NCI-H226 (cell line): ENCODE measurements at places on chromosomes 5 and 9.

DNA sequence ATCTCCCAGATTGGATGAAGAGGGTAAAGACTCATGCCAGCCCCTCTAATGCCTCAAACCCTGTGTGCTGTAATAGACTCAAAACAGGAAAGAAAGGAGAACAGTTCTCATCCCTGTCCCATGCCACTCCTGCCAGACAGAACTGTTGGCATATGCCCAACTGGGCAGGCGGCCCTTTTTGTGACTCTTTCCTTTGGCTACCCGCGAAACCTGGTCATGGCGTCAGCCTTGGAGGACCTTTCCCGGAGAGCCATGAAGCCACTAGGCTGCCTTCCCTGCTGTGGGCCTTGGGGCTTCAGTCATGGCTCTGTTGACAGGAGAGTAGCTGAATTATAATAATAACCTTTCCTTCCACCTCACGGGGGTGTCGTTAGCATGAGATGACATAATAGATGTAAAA, 75.9 kb upstream of the SEMA6A start:
- no peak for DNase-seq

DNA sequence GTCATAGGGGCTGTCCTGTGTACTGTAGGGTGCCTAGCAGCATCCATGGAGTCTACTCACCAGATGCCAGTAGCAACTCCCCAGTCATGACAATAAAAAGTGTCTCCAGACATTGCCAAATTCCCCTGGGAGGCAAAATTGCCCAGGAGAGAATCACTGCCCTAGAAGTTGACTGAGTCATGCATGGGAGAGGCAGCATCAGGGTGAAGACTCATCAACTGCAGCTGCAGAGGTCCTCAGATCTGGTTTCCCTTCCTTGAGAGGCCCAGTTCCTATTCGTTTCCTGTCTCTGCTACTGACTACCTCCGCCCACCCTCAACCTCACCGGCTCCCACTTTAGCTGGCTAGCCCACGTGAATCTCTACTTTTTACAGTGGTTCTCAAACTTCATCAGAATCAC, 88.6 kb upstream of the AGXT2 start:
- peak; percentile 91 for DNase-seq

- DNase-seq: peak; percentile 77
Observed at GRCh38 chr9:86732514-86733171, 214.7 kb downstream of the GAS1 start.

- no peak for DNase-seq
Observed at GRCh38 chr9:21479152-21479702, 2.9 kb downstream of the IFNE start.

DNA sequence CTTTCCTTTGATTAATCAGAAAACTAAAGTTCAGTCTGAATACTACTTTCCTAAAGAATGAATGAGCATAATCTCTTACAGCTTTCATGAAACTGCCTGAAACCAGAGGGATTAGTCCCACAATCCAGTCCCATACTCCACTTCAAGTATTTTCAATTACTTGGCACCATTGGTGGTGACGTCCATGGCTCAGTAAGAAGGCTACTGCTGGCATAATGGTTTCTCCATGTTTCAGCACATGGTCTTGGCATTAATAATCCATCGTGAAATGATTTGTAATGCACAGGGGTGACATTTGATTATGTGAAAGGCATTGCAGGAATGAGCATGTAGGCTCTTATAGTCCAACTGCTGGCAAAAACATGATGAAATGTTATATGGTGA, 23.4 kb downstream of the LIX1 start:
- DNase-seq: no peak

GRCh38 chr5:170439944-170440269, 50.7 kb upstream of the KCNMB1 start:
- DNase-seq: no peak

GRCh38 chr5:127804886-127805426, 101.8 kb downstream of the CCDC192 start:
- no peak for DNase-seq

DNA sequence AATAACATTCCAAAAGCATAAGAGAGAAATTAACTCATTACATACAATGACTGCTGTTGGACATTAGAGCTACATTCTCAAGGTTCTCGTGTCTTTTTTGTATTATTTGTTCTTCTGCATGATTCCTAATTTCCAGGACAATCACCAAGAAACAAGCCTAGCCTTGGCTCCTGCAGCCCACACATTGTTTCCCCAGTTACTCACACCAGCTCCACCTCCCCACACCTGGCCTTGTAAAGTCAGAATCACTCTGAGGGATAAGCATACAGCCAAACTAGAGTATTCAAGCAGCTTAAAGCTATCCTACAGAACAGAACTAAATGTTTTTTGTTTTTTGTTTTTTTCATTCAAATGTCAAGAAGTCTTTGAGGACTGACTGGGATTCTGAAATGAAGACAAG, 189.2 kb downstream of the HINT1 start:
- peak; percentile 29 for DNase-seq
